ENCODE measurements at places on chromosomes 6 and 20. TPM values are rescaled to one million over a fixed set of nuclear protein-coding genes. Genes with fewer than 3 reads are reported as not detected.

Gene ORC3
- total RNA-seq, result 28.2 TPM

Gene OXT
- 0.89 TPM for total RNA-seq

Gene GID8
- 42.1 TPM for total RNA-seq

Gene SLC17A9
- 40.9 TPM for total RNA-seq

DNA sequence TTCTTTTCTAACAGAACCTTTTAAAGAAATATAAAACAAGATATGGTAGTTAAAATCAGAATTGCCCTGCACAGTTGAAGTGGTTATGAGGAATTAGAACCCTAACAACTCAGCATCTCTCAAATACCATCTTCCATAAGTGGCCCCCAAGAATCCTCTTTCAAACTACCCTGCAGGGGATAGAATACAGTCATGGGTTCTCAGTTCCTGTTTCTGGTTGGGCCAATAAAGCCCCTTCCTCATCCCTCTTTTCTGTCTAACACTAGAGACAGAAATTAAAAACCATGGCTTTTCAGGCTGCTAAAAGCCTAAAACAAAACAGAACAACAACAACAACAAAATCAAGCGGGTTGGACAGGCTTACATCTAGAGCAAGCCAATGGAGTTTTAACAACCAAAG, 6.7 kb upstream of the LCA5 start:
- DNase-seq, result no peak
- H3K4me3 ChIP-seq, result no peak overlapping the region
- peaks cover 8% of the 10 kb centered on the region for H3K4me1 ChIP-seq
- H3K27ac ChIP-seq, result no peak overlapping the region
- no peaks in the 10 kb centered on the region for H3K36me3 ChIP-seq

- no peak overlapping the region for H3K4me3 ChIP-seq
- DNase-seq, result no peak
- peaks cover 8% of the 10 kb centered on the region for H3K4me1 ChIP-seq
- peaks cover 18% of the 10 kb centered on the region for H3K36me3 ChIP-seq
- no peak overlapping the region for H3K27ac ChIP-seq
These were observed 57.3 kb downstream of the ZFAND3 start for GRCh38 chr6:37876843-37877242.

DNA sequence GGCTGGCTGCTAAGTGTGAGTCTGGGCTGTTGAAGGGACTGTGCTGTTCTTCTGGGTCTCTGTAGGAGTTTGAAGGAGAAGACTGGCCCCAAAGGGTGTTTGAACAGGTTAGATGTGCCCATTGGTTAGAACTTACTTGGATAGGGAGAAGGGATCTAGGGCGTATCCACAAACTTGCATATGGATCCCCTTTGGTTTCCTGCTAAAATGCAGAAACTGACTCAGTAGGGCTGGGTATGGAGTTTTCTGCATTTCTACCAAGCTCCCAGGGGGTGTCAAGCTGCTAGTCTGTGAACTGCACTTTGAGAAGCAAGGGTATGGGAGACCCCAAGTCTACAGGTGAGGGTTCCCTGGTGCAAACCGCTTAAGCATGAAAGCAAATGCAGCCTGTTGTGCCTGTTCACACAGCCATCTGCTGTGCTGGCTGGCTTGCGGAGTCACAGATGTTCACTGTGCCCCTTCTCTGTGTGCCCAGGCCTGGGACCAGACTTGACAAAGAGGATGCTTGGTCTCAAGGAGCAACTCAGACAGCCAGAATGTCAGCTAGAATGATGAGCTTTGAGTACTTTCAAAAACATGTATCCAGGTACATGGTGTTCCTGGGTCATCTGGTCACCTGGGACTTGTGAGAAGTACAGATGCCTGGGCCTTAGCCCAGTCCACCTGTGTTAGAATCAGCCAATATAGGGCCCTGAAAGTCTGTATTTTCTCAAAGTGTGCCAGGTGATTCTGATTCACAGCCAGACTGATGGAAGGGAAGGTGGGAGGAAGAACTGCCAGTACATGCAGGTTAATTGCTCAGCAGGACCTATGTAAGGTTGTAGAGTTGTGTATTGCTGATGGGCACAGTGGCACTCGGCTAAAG, 7.4 kb downstream of the PPP1R16B start:
- DNase-seq, result no peak
- H3K4me1 ChIP-seq, result peaks cover 65% of the 10 kb centered on the region
- no peak overlapping the region for H3K4me3 ChIP-seq
- no peaks in the 10 kb centered on the region for H3K27me3 ChIP-seq

GRCh38 chr20:19915111-19915798, 101.9 kb upstream of the NAA20 start:
- H3K4me1 ChIP-seq, result no peaks in the 10 kb centered on the region
- H3K27me3 ChIP-seq, result peaks cover 8% of the 10 kb centered on the region
- H3K36me3 ChIP-seq, result no peaks in the 10 kb centered on the region
- H3K4me3 ChIP-seq, result no peak overlapping the region
- DNase-seq, result no peak

DNA sequence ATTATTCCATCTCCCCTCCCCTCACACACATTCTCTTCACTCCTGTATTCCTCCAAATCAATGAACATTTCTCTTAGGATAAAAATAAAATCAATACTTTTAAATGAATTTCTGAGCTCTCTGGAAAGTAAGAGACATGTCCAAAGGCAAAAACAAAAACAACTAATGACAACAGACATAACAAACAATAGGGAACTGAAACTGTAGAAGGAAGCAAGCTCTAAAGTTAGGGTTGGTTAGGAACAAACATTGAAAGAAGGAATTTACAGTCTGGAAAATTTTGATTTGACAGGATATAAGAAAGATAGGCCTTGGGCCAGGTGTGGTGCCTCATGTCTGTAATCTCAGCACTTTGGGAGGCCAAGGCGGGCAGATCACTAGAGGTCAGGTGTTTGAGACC, 17.5 kb upstream of the MYCT1 start:
- H3K4me3 ChIP-seq, result no peak overlapping the region
- no peak for DNase-seq
- no peak overlapping the region for H3K27ac ChIP-seq

DNA sequence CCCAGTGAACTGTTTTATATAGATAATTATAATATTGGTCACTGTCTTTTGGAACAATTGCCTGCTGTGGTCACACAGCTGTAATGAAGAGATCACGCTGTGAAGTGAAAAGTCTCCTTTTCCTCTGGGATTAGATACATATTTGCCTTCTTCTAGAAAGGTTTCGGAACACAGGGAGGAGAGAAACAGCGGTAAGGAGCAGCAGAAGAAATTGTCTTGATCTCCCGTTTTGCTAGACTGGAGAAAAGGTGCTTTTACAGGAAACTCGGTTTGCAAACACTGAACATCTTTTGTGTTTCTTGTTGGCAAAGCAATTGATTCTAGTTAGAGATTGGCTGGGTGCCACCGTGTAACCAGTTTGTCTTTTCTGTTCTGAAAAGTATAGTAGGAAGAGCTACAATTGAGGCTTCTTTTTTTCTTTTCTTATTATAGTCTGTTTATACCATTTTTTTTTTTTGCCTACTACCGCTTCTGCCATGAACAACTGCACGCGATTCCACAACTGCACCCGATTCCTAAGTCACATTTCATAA, 404.1 kb upstream of the ID4 start:
- no peaks in the 10 kb centered on the region for H3K4me1 ChIP-seq
- H3K4me3 ChIP-seq, result no peak overlapping the region

Data from activated naive CD8-positive, alpha-beta T cell treated with anti-CD3 and anti-CD28 coated beads, Interleukin-2, amount 10 ng/mL, durations not matched to agents 7 days and 5 days (primary cell).